GM12864 (cell line): ENCODE measurements at places on chromosomes 6 and 20.

DNA sequence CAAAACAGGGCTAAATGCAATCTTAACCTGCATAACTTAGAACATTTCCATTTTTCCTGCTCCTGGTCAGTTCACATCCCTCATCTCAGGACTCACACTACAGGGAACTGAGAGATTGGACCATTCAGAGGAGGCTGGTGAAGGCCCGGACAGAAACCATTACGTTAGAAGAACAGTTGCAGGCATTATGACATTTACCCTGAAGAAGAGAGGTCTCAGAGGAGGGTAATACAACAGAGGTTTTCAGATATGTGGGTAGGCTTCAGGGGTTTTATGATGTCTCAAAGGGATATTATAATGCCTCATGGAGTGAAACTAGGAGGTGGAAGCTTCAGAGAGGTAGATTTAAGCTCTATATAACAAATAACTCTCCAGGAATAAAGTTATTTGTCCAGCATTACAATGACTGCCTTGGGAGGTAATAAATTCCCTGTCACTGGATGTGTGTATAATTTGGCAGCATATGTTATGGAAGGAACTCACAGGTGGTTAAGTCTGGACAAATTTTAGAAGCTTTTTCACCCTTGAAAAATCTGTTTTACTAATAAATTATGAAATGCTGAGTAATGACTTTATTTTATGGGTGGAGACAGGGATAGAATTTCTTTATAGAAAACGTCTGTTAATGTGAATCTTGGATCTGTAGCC is 36.7 kb upstream of the RIPOR2 start:
- no peak for DNase-seq

DNA sequence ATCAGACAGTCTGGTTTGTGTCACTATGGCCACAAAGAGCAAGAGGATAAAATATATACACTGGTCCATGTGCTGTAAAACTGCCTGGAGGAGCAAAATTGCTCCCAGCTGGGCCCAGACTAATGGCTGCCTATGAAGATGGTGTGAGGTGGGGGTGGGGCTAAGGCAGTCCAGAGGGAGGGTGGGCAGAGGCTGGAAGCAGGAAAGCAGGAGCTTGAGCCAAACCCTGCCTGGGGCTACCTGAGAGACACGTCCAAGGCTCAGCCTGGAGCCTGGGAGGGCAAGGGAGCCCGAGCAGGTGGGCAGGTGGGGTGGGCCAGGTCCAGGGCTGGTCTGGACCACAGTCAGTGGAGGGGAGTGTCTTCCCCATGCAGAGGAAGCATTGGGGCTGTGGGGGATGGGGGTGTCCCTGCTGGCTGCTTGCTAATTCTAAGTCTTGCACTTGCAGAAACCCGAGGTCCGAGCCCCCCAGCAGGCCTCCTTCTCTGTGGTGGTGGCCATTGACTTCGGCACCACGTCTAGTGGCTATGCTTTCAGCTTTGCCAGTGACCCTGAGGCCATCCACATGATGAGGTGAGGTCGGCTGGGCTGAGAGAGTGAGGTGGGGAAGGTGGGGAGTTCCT is 9.5 kb downstream of the HSPA12B start:
- DNase-seq, result no peak

DNA sequence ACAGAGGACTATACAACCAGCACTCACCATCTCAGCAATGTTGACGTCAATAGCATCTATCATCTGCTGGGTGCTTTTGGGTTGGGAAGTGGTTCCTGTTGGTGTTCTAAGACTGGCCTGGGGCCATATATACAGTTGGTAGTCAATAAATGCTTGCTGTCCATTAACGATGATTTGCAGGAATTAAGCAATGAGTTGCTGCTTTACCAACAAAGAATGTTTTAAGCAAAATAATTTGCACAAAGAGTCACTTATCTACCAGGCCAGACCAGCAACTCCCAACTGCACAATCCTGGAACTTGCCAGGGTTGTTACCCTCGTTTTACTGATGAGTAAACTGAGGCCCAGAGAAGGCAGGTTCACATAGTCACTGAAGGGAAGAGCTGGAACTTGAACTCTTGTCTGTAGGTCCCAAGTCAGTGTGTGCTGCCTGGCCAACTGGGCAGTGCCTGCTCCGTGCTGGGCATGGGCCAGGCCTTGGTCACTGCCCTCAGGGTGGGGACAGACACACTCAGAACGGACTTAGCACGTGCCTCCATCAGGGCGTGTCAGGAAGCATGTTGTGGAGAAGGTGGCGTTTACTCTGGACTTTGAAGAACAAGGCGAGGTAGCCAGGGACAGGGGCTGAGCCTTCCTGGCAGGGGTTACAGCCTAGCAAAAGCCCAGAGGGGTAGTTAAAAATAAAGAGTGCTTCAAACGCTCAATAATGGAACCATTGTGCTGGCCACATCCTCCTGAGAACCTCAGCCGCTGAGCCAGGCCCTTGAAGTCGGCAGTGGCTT is 2.5 kb upstream of the SRC start:
- DNase-seq, result no peak

GRCh38 chr6:99019381-99019780 is 71.6 kb upstream of the FBXL4 start:
- DNase-seq, result no peak

- DNase-seq, result no peak
These were observed 4.7 kb upstream of the TBC1D32 start for GRCh38 chr6:121338956-121339355.

DNA sequence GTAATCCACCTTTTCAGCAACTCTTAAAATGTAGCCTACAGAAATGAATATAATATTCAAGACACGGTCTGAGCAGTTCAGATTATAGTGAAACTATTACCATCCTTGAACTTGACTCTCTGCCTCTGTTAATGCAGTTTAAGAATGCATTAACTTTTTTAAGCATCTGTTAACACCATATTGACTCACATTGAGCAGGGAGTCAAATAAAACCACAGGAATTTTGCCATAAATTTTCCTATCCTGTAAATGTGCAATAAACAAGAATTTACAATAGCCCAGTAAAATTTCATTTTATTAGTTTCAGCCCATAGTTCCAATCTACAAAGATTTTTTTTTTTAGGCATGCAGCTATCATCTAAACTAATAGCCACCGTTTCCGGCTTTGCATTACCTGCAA is 239.2 kb upstream of the DEFB112 start:
- no peak for DNase-seq

DNA sequence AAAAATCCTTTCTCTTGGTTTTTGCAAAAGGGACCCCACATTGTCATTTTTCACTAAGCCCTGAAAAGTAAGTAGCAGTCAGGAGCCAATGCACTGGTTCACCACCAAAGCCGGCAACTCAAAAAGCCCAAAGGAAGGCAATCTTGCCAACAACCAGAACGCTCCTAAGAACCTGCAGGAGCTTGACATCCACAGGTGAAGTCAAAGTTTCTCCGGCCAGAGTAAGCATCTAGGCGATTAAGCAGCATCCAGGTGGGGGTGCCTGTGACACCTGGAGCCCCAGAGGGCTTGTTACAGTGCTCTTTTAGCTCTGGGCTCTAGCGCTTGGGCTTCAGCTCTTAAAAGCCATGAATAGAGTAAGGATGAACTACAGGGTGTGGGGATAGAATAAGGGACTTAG is 36.1 kb downstream of the SLC35D3 start:
- no peak for DNase-seq

- DNase-seq, result no peak
These were observed 10.8 kb downstream of the MAVS start for GRCh38 chr20:3857405-3857804.

DNA sequence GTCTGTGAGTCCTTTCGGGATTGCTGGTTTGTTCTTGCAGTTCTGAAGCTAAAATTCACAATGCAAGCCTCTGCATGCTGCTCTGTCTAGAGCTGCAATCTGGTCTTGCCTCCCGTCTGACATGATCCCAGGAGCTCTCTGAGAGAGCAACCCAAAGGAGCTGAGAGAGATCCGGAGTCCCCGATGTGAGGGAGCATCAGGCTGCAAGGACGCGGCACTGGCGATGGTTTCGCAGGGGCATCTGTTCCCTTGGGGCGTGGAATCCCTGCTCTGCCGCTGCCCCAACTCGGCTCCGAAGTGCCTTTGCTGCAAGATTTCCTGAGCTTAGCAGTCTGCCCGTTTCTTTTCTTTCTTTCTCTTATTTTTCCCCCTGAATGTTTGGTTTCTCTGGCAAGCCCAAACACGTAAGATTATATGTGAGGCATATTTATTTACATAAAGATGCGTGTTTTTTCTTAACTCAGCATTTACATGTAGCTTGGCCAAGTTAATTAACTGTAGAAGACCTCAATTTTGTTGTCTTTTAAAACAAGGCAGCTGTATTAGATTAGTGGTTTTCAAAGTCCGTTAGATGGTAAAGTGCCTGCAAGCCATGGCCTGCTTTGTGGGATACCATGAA is 873.0 kb downstream of the KIF16B start:
- no peak for DNase-seq

GRCh38 chr6:130306377-130306776 is 59.4 kb upstream of the TMEM200A start:
- DNase-seq, result no peak

GRCh38 chr20:4521170-4521968 is 200.3 kb upstream of the PRND start:
- no peak for DNase-seq

DNA sequence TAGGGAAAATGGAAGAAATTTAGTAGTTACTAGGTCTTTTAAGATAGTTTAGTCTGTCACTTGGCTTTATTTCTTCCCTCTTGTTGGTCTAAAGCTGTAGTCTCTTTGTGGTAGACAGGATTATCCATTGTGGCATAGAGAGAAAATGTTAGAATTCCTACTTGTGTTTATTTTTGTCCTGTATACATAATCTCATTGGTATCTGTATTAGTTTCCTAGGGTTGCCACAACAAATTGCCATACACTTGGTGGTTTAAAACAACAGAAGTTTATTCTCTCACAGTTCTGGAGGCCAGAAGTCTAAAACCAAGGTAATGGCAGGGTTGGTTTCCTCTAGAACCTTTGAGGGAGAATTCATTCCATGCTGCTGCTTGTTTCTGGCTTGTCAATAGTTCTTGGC is 119.4 kb downstream of the ZFAND3 start:
- no peak for DNase-seq

GRCh38 chr6:119627908-119628669 is 278.5 kb upstream of the MAN1A1 start:
- no peak for DNase-seq

DNA sequence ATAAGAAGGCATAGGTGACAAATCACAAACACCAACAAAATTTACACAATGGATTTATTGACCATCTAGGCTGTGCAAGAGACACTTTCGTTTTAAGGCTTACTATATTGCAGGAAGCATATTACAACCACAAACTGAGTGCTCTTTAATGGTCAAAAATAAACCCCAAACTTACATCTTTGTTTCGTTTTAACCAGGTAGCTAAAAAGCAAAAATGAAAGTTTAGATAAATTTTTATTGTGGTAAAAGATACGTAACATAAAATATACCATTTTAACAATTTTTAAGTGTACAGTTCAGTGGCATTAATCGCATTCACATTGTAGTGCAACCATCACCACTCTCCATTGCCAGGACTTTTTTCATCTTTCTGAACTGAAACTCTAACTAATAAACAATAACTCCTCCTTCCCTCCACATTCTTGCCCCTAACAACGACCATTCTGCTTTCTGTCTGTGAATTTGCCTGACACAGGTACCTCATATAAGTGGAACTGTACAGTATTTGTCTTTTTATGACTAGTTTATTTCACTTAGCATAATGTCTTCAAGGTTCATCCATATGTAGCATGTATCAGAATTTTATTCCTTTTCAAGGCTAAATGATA is 32.3 kb upstream of the DUSP22 start:
- no peak for DNase-seq

DNA sequence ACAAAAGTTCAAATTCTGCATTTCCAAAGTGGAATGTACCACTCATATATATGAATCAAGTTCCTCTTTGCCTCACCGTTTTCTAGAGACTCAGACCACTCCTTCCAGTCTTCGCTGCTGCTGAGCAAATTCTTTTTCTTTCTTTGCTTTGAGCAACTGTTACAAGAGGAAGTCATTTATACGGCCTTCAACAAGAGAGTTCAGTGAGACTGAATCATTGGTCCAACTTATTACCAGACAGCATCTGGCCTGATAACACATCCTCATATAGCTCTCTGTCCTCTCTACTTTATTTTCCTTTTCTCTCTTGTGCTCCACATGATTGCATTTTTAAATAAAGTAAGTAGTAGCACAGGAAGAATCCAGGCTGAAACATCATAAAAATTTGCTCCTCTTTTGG is 652.7 kb downstream of the PHF3 start:
- no peak for DNase-seq

DNA sequence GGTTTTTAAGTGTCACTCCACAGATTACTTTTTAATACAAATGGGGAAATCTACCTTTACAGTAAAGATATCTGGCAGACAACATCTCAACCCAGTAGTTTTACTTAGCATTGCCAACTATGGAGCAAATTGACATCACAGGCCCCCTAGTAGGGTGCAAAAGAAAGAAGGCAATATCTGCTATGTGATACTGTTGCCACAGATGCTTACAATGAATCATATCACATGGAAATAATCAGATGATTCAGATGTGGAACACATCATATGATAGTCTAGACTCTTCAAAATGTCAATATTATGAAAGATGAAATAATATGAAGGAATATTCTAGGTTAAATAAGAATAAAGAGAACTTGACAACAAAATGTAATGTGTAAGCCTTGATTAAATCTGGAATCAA is 322.5 kb downstream of the BMP2 start:
- no peak for DNase-seq

- no peak for DNase-seq
These were observed 234.2 kb downstream of the NRN1 start for GRCh38 chr6:5772408-5773120.

GRCh38 chr6:150426198-150426597 is 57.4 kb downstream of the IYD start:
- no peak for DNase-seq

DNA sequence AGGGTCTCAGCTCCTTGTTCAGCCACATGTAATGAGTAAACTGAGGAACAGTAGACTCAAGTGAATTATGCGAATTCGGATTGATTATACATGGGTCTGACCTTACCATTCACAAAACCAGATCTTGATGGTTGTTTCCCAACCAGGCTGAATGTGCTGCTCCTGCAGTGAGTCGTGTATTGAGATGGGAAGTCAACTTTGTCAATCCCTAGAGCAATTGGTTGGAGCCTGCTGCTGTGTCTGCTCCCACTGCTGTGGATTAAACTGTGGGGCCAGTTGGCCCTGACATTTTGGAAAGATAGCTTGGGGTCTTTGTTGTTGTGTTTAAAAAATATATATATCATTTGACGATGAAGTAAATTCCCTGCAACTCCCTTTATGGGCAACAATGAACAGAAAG is 23.9 kb downstream of the FAM50B start:
- DNase-seq, result no peak

DNA sequence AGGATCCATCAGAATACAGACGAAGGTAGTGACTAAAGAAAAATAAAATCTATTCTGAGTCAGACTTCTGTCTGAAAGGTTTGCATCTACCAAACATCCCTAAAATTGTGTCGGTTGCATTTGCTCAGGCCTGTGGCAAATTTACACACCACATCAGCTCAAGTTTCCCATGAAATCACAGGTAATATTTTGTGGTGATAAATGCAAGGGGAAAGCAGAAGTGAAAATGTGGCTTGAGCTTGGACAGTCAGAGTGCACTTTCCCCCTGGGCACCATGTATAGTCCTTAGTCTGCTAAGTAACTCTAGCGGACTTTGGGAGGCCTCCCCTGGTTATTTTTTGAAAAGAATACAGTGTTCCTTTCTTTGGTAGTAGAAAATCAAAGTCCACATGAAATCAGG is 159.1 kb downstream of the PKHD1 start:
- peak; percentile 42 for DNase-seq

GRCh38 chr6:83314693-83315092 is 116.2 kb downstream of the ME1 start:
- no peak for DNase-seq
